H1 (cell line): ENCODE measurements at places on chromosomes 5 and 9. TPM values are rescaled to one million over a fixed set of nuclear protein-coding genes. Genes with fewer than 3 reads are reported as not detected.

Gene PCDHB4
- polyA plus RNA-seq = 1.3 and 2.0 TPM in 2 replicates

Gene FRRS1L
- polyA plus RNA-seq = 0.66 and 1.0 TPM in 2 replicates

- peak; percentile 97 for DNase-seq
Observed at GRCh38 chr9:128552153-128552743, at the start of gene SPTAN1. Gene SPTAN1, plus strand, starts transcription at chr9:128552587. Its CDS starts 14,154 bp downstream, at chr9:128566741.

DNA sequence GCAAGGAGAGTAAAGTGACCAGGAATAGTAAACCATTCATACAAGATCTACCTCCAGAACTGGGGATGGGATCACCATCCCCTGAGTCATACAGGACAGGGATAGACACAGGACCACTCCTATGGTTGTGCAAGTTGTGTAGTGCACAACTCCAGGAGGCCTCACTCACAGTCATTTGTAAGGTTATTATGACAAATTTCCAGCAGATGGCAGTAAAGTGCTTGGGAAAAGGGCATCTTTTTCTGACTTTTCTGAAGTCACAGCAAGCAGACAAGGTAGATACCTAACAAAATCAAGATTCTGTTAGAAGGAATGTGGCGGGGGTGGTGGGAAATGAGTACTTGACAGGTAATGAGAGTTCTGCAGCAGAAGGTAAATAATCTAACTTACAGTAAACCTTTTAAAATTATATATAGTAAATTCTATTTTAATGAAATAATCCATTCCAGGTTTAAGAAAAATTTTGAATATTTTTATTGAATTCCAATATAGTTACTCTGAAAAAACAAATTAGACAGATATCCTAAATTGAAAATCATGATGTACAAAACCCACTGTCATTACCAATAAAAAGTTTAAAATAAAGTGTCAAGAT lies 16.7 kb upstream of the KIF27 start:
- DNase-seq = no peak

GRCh38 chr5:56685503-56686217 lies 129.7 kb upstream of the MAP3K1 start:
- DNase-seq = no peak

GRCh38 chr5:12883395-12883794 lies 979.1 kb upstream of the CTNND2 start:
- peak; percentile 15 for DNase-seq

DNA sequence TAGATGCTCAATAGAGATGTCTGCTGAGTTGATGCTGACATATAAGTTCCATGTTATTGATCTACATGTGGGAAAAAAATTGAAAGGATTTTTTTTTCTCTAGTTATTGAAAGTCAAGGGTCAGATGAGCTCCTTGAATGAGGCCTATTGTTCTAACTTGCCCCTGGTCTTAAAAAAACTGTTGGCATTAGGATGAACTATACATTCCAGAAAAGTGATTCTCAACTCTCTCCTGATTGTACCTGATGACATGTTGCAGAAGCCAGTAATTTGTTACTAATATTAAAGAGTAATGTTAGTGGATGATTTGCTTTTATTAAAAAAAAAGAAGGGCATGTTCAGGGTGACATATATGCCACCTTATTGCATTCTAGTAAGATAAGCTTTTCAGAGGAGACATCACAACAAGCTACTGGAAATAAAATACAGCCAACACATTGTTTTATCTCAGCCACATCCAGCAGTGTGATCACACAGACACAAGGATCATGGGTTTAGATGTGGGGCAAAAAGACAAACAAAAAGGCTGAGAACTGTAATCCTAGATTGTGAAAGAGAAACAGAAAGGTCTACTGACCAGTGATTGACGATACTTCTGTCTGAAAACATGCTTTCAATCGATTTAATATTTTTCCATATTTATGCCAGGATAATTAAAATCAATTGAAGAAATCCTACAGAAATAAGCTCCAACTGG lies 1314.1 kb upstream of the C9orf72 start:
- DNase-seq = no peak

DNA sequence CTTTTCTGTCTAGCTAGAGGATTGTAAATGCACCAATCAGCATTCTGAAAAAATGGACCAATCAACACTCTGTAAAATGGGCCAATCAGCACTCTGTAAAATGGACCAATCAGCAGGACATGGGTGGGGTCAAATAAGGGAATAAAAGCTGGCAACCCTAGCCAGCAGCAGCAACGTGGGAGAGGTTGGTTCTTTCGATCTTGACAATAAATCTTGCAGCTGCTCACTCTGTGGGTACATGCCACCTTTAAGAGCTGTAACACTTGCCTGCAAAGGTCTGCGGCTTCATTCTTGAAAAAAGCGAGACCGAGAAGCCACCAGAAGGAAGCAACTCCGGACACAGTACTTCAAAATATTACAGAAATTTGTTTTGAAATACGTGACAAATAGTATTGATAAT lies 424.6 kb upstream of the CDH9 start:
- no peak for DNase-seq

GRCh38 chr9:37952731-37953130 lies 48.8 kb upstream of the SLC25A51 start:
- DNase-seq = no peak

GRCh38 chr5:124408738-124409453 lies 337.5 kb downstream of the ZNF608 start:
- no peak for DNase-seq

- DNase-seq = no peak
Observed at GRCh38 chr5:93589829-93590215, 6.8 kb downstream of the NR2F1 start.

DNA sequence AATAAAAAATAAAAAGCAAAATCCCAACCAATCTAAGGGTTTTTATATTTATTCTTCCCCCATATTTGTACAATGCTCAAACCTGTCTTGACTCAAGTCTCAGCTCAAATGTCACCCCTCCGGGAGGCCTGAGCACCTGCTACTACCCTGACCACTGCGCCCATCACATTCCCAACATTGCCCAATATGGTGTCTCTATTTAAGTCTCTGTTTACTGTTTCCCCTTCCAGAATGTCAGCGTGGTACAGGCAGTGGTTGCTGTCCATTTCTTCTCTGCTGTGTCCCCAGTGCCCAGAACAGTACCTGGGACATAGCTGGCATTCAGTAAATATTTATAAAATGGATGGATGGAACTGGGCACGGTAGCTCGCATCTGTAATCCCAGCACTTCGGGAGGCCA lies 47.3 kb upstream of the PRRC2B start:
- DNase-seq = no peak
